ENCODE measurements at places on chromosomes 6 and 20. TPM values are rescaled to one million over a fixed set of nuclear protein-coding genes. Genes with fewer than 3 reads are reported as not detected.

STX11 gene
- 11.6 TPM for total RNA-seq

NCOA5 gene
- 41.6 TPM for total RNA-seq

CLVS2 gene
- total RNA-seq, result not detected

OR12D1 gene
- not detected for total RNA-seq

DCDC2 gene
- total RNA-seq, result not detected

ANKRD6 gene
- 15.0 TPM for total RNA-seq

LY6G6D gene
- total RNA-seq, result not detected

PPP1R3G gene
- total RNA-seq, result 0.24 TPM

CD24 gene
- total RNA-seq, result 113 TPM
